ENCODE measurements at places on chromosomes 5 and 9. TPM values are rescaled to one million over a fixed set of nuclear protein-coding genes. Genes with fewer than 3 reads are reported as not detected.

DNA sequence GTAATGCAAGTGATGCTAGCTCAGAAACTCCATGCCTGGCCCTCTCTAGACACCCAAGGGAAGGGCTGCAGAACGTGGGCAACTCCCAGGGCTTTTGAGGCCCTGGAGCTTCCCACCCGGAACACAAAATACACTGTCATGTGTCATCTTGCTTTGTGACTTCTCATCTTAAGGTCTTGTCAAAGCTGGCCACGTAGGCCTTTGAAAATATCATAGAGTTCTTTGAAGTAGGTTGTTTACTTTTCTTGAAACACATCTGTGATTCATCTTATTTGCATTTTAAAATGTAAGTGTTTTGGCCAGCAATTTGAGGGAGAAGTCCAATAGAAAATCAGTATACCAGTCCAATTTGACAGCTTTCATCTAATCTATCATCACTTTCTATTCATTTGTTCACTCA is 40.2 kb upstream of the PALM2AKAP2 start:
- H3K27ac ChIP-seq, result no peak overlapping the region
- no peaks in the 10 kb centered on the region for H3K36me3 ChIP-seq
- H3K4me1 ChIP-seq, result no peaks in the 10 kb centered on the region
- H3K4me3 ChIP-seq, result no peak overlapping the region
- DNase-seq, result no peak

DNA sequence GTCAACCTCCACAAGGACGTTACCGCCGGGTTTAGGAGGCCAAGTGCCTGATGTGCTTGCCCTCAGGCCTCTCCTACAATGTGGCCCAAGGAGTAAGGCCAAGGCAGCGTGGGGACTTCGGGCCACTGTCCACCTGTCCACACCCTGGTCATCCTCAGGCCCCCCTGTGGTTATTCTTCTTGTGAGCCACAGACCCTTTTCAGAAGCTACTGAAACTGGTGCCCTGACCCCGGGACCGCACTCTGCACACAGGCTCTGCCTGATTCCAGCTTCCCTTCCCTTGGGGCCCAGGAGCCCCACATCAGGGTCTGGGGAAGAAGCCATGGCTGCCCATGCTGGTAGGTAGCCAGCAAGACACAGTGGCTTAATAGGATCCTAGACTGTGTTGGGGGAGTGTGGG is 128.8 kb downstream of the OLFM1 start:
- H3K27ac ChIP-seq, result no peak overlapping the region
- no peaks in the 10 kb centered on the region for H3K4me1 ChIP-seq
- H3K4me3 ChIP-seq, result no peak overlapping the region
- no peaks in the 10 kb centered on the region for H3K27me3 ChIP-seq
- no peaks in the 10 kb centered on the region for H3K36me3 ChIP-seq
- DNase-seq, result no peak

The MYMK gene
- total RNA-seq, result not detected

The PCDHA6 gene
- total RNA-seq, result 0.57 TPM

- no peaks in the 10 kb centered on the region for H3K4me1 ChIP-seq
- H3K27ac ChIP-seq, result no peak overlapping the region
- DNase-seq, result no peak
- H3K4me3 ChIP-seq, result no peak overlapping the region
- H3K36me3 ChIP-seq, result no peaks in the 10 kb centered on the region
Observed at GRCh38 chr9:87884578-87885459, 2.1 kb downstream of the SPATA31E1 start.

The UBAP2 gene
- 21.7 TPM for total RNA-seq

GRCh38 chr5:93099902-93100347 is 481.1 kb downstream of the NR2F1-AS1 start:
- H3K4me1 ChIP-seq, result no peaks in the 10 kb centered on the region
- no peaks in the 10 kb centered on the region for H3K27me3 ChIP-seq
- no peak overlapping the region for H3K4me3 ChIP-seq
- DNase-seq, result no peak

DNA sequence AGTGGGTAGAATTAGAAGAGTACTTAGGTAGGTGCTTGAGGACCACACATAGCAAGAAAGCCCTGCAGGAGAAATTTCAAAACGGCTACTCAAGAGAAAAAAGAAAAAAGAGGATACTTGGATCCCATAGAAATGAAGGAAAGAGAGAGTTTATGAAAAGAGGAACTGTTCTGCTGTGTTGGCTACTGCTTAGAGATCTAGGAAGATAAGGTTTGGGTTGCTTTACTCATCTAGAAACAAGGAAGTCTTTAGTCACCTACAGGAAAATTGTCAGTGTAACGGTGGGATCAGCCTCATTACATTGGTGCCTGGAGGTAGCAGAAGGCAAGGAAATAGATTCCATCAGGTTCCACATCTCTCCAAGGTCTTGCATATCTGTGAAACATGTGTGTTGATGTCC is 14.8 kb upstream of the C5orf46 start:
- DNase-seq, result no peak
- H3K4me1 ChIP-seq, result no peaks in the 10 kb centered on the region
- no peak overlapping the region for H3K27ac ChIP-seq
- H3K27me3 ChIP-seq, result no peaks in the 10 kb centered on the region

DNA sequence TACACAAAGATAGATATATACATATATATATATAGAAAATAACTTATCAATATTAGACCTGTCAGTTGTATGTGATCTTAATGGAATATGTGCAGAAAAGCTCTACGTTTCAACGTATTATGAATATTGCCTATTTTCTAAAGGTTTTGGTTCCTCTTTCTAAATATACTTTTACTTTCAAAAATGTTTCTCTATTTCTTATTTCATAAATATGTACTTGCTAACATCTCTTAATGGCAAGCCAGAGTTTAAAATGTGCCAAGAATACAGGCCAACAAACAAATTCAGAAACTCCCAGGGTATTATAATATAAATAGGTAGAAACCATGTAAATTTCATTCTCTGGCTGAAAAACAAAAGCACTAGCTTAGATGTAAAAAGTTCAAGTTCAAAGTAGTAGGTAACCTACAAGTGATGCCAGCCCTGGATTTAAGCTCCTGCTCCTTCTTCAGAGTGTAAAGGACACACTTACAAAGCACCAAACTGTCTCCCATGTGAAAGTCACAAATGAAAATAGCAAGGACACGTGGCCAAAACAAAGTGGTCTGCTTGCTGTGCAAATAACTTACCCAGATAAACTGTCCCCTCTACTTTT is 685.1 kb upstream of the DMAC1 start:
- no peak for DNase-seq
- H3K36me3 ChIP-seq, result peaks cover 11% of the 10 kb centered on the region
- no peak overlapping the region for H3K4me3 ChIP-seq
- no peaks in the 10 kb centered on the region for H3K4me1 ChIP-seq
- H3K27ac ChIP-seq, result no peak overlapping the region

- H3K27me3 ChIP-seq, result no peaks in the 10 kb centered on the region
- H3K27ac ChIP-seq, result no peak overlapping the region
- no peaks in the 10 kb centered on the region for H3K4me1 ChIP-seq
- H3K36me3 ChIP-seq, result no peaks in the 10 kb centered on the region
Observed at GRCh38 chr5:87367243-87367642, 45.5 kb downstream of the CCNH start.
